Naive B cell (primary cell): ENCODE measurements at places on chromosomes 2 and 18.

- DNase-seq, result no peak
Observed at GRCh38 chr2:193627187-193627926, 1432.6 kb upstream of the TMEFF2 start.

DNA sequence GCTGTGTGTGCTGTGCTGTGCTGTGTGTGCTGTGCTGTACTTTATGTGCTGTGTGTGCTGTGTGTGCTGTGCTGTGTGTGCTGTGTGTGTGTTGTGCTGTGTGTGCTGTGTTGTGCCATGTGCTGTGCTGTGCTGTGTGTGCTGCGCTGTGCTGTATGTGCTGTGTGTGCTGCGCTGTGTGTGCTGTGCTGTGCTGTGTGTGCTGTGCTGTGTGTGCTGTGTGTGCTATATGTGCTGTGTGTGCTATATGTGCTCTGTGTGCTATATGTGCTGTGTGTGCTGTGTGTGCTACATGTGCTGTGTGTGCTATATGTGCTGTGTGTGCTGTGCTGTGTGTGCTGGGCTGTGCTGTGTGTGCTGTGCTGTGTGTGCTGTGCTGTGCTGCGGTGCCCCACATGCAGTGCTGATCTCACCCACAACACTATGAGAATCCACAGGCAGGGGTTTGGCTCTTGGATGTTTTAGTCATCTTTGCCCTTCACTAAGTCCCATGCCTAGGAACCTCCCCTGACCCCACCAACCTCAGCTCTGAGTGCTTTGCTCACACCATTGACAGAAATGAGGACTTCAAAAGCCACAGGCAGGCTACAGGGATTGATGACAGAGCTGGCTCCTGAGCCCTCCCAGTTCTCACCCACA lies 30.5 kb upstream of the MAL start:
- no peak for DNase-seq

DNA sequence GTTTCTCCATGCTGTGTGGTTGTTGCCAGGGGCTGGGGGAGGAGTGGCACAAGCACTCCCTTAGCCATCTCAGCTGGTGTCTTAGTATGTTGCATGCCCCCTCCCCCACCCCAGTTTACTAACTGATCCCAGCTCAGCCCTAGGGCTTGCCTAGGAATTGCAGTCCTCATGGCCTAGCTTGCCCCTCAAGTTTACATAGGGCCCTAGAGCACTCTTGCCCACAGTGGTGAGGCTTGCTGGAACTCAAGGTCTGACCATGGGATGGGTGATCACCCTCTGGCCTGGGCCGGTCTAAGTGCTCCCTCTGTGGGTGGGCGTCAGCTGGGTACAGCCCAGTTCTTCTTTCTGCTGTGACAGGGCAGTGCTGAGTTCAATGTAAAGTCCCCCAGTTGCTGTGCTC lies 156.1 kb upstream of the PIEZO2 start:
- DNase-seq, result no peak

DNA sequence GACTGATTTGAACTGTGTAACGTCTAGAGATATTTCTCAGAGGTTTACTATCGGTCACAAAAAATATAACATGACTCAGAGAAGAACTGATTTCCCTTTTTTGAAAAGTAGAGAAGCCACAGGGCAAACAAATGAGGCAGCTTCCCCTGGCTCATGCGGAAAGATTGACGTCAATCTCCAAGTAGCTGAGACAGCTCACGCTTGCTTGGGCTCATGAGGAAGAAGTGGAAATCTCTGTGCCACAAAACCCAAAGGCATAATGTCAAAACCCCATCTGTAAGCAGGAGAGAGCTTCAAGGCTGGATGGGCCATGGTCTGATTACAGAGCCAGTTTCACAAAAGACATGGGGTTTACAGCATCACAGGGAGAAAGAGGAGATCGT lies 188.1 kb downstream of the ARL4C start:
- DNase-seq, result peak; percentile 86

DNA sequence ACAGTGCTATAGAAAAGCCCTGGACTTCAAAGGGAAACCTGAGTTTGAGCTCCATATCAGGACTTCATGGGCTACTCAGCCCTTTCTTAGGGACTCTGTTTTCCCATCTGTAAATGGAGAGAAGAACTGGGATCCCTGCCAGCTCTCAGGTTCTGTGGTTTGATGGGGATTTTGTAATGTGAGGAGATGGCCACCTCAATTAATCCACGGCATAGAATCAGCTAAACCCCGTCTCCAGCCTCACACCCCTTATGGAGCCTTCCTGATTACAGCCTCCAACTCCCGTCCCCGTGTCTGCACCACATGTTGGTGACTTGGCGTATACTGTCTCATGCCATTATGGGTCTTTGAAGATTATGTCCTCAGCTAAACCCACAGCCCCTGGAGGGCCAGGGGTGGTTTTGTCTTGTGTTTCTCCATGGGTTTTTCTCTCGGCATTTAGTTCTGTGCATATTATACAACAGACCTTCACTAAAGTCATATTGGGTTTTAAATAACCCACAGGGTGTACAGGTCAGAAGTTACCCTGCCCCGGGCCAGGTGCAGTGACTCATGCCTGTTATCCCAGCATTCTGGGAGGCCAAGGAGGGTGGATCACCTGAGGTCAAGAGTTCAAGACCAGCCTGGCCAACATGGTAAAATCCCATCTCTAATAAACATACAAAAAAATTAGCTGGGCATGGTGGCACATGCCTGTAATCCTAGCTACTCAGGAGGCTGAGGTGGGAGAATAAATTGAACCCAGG lies 63.8 kb upstream of the PPP1CB start:
- no peak for DNase-seq

GRCh38 chr2:17363846-17364245 lies 154.4 kb downstream of the RAD51AP2 start:
- no peak for DNase-seq

DNA sequence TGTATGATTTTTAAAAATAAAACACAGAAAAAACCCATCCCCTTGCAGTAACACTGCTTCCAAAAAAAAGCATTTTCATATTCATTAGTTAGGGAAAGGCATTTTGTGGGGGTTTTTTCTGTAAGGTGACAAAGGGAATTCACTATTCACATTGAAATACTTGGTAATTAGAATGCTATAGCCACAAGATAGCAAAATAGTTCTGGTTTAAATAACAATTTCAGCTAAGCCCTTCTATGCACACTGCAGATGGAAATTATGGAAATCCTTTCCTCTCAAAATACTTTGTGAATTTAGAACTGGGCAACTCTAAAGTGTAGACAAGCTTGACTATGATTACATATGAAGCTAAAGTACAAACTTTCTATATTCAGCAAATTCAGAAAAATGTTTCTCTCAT lies 102.1 kb upstream of the CHRNA1 start:
- DNase-seq, result no peak

- no peak for DNase-seq
Observed at GRCh38 chr2:172098650-172099471, 3.8 kb downstream of the DLX2 start.

GRCh38 chr2:217142649-217143266 lies 282.9 kb upstream of the TNP1 start:
- DNase-seq, result no peak

DNA sequence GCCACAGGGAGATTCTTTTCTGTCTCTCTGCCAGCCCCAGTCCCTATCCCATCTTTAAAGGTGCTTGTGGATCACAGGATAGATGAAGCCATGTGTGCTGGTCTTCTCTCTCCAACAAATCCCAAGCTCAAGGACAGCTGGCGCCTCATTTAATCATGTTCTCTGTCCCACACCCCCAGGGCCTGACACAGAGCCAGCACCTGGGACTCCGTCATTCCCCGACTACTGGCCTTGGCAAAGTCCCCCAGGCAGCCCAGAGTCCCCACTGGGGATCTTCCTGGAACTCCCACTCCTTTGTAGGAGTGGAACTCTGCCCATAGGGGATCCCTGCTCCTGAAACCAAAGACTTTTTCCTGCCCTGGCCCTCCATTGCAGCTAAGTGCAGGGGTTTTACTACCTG lies 60.8 kb downstream of the MTHFD2 start:
- no peak for DNase-seq

GRCh38 chr2:37324786-37325624 lies at the start of gene PRKD3:
Gene PRKD3 (minus strand): TSS chr2:37324833. CDS start chr2:37316524, 8,309 bp downstream.
- peak; percentile 77 for DNase-seq

- no peak for DNase-seq
Observed at GRCh38 chr2:207836521-207837133, 66.9 kb upstream of the FZD5 start.

- DNase-seq, result no peak
Observed at GRCh38 chr2:67828066-67828465, 234.7 kb downstream of the C1D start.
